Stimulated activated CD4-positive, alpha-beta T cell treated with anti-CD3 and anti-CD28 coated beads, TNF-alpha, amount 100 ng/mL, for 48 hours (primary cell): ENCODE measurements at places on chromosomes 4 and X.

DNA sequence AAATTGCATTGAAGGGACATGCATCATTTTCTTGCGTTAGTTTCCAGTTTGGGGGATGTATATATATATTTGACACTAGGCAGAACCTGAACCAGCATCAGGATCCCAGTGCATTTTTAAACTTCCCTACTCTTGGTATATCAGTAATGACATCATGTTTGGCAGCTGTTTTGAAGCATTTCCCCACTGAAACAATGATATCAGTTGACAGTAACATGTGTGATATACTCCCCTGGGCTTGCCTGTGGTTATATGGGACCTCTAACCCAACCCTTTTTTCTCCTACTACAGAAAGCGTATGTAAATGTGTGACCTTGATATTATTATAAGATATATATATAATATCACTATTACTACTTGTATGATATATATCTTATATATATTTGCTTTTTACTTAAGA, 225.9 kb upstream of the CASK start:
- no peak for DNase-seq

GRCh38 chr4:110977554-110977953, 354.7 kb upstream of the PITX2 start:
- DNase-seq: no peak

- DNase-seq: no peak
Measured at GRCh38 chr4:7807351-7807921, 132.2 kb downstream of the AFAP1 start.

GRCh38 chr4:37588150-37588549, 98.0 kb downstream of the RELL1 start:
- DNase-seq: no peak

- no peak for DNase-seq
Measured at GRCh38 chr4:118213101-118213500, 139.7 kb downstream of the PRSS12 start.

DNA sequence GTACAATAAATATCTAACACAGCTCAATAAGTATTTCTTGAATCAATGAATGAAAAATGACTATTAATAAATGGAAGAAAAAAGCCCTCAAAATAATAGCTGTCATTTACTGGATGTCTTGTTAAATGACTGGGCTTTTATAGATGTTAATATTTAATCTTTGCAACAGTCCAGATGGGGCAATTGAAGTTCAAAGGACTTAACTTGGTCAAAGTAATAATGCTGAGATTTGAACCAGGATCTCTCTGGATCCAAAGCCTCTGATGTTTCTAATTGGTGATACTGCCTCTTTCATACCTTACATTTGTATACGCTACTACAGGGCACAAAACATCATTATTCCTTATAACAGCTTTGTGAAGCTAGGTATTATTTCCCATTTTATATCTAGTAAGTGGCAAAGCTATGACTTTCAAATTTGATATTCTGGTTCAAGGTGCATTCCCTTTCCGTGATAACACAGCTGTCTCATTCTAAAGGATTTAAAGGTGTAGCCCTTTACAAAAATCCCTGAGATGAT, 72.6 kb downstream of the DCK start:
- no peak for DNase-seq

DNA sequence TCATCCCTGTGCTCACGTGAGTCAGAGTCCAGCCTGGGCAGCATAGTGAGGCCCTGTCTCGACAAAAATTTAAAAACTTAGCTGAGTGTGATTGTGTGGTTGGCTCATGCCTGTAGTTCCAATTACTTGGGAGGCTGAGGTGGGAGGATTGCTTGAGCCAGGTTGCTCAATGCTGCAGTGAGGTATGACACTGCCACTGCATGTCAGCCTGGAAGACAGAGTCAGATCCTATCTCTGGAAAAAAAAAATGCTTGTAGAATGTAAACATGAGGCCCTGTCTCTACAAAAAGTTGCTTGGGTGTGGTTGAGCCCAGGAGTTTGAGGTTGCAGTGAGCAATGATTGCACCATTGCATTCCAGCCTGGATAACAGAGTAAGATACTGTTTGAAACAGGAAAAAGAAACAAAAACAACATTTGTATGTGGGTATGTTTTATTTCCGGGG, 11.3 kb upstream of the YTHDC1 start:
- DNase-seq: no peak

DNA sequence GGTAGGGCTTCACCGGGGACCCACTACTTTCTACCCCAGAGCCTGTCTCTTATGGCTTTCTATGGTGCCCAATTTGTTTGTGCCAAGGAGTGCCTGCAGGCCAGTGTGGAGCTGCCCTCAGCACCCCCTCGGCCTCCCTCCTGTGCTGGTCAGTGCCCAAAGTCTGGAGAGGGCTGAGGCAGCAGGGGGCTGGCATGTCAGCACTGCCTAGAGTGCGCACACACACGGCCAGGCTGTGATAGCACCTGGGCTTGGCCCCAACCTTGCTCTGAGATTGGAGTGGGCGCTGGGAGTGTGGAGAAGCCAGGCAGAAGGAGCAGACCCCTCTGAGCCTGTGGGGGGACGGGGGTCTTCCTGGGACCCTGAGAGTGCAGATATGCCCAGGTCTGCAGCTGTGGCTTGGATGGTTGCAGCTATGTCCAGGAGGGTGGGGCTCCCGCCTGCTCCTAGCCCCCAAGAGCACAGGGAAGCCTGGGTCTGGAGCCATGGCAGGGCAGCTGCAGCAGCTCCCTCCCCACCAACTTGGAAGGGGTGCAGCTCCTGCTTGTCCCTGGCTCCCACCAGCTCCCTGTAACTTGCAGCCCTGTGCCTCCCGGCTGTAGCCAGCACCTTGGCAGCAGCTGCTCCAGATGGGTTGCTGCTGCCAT, 46.3 kb downstream of the GAGE1 start:
- DNase-seq: no peak

- no peak for DNase-seq
Measured at GRCh38 chr4:11741190-11741652, 312.5 kb upstream of the HS3ST1 start.

DNA sequence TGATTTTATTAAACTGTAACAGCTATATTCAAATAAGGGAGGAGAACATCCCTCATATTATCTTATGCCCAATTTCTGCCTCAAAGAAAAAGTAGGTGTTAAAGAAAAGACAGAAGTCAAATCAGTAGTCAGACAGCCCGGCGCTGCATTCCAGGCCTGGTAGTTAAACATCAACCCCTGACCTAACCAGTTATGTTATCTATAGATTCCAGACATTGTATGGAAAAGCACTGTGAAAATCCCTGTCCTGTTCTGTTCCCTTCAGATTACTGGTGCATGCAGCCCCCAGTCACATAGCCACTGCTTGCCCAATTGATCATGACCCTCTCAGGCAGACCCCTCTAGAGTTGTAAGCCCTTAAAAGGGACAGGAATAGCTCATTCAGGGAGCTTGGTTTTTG, 269.9 kb upstream of the GALNT7 start:
- no peak for DNase-seq

DNA sequence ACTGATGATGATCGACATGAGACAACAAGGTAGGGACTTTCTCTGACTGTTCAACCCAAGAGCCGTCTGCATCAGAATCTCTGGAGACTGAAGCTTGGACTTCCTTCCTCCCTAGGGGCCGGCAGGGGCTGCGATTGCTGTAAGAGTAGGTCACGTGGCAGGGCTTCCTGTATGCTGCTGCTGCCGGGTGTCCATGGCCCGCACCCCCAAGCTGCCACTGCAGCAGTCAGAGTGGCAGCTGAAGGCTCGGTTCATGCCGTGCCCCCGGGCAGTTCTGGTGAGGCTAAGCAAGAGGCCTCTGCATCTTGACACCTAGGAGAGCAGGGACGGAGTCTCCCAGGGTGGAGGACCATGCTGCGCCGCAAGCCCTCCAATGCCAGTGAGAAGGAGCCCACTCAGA, at the start of gene SASH3:
SASH3 (plus strand) TSS at position 203 of the 400 bp plus-strand sequence; CDS start at position 352, 149 bp downstream.
- DNase-seq: no peak

DNA sequence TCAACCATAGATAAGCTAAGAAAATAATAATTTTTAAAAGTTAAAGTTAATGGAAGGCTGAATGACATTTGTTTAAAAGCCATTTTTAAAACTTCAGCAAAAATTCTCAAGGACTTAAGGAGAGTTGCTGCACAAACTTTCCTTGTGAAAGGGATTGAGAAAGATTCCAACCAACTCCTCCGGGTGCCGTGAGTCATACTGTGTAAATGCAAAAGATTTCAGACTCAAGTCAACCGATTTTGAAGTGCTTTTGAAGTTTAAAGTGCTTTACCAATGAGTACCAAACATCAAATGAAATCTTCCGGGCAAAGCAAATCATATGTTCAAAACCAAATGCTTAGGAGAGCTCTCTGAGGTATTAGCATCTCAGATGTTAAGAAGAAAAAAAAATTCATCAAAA, 31.4 kb downstream of the VCX2 start:
- DNase-seq: no peak

DNA sequence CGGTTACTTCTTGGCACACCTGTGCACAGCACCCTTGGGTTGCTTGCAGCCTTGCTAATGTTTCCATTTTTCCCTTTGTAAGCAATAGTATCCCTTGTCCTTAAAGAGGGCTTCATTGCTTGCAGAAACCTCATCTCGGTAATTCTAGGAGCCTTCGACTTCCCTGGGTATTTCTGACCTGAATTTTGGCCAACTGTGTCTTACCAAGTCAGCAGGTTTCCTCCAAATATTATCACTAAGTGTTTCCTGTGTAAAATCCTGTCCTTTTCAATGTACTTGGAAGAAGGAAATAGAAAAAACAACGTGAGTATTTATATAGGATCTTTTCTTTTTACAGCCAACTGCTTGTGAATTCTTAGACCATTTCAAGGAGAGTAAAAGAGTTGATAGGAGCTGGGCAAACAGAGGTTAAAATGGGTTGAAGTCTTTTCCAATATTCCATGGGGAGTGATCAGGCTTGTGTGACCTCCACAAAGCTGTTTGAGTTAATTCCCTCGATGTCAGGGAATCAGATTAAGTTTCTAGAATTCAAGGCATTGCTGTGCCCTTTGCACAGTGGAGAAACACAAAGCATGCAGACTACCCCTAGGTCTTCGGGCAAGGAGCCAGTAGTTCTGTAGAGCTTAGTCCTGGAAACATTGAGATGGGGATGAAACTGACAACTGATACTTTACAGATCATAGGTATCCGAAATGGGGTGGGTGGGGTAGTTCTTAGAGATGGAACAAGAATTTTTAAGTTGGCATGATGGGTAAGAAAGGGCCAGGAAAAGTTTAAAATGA, 209.9 kb downstream of the CPE start:
- no peak for DNase-seq

- no peak for DNase-seq
Measured at GRCh38 chrX:125507119-125507518, 187.4 kb downstream of the TEX13C start.

DNA sequence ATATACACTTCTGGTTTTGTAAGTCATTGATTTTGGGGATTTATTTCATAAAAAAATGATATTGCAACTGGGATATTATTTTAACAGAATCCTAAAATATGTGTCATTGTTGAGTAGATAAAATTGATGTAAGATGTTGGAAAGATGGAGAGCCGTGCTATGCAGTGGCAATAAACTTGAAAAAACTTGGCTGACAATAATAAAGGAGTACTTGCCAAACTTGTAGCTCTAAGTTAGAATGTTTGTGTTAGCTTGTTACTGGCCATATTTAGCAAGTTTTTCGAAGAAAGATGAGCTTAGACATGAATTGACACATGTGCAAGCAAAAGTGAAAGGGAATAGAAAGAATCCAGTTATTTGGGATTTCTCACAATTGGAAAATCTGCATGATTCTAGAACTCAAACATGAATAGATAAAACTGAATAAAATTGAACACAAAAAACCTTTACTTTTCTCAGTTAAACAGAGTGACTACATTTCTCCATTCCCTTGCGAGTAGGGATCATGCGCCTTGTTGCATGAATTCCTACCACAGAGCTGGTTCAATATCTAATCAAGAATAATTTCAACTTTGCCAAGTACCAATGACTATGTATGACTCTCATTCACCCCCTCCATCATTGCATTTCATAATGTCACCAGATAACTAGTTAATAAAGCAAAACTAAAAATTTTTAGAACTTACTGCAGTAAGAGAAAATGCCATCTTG, 327.8 kb downstream of the CAMK2D start:
- no peak for DNase-seq

GRCh38 chr4:73197220-73197619, 61.4 kb downstream of the ANKRD17 start:
- no peak for DNase-seq

GRCh38 chr4:84814094-84814750, 152.3 kb downstream of the WDFY3 start:
- no peak for DNase-seq

- peak; percentile 37 for DNase-seq
Measured at GRCh38 chr4:119212964-119213606, 572 bp downstream of the USP53 start.

GRCh38 chrX:44343412-44344141, at the start of gene EFHC2:
TSS of gene EFHC2 (minus strand) at chrX:44343672. CDS start at chrX:44343588, 84 bp downstream.
- peak; percentile 3 for DNase-seq
